ENCODE measurements at places on chromosomes 13 and 19.
A peak's percentile ranks its signal among the peaks of the same experiment; 100 is the strongest.

- DNase-seq = peak; percentile 88
Observed at GRCh38 chr13:29508130-29508875, 87.2 kb downstream of the SLC7A1 start.

DNA sequence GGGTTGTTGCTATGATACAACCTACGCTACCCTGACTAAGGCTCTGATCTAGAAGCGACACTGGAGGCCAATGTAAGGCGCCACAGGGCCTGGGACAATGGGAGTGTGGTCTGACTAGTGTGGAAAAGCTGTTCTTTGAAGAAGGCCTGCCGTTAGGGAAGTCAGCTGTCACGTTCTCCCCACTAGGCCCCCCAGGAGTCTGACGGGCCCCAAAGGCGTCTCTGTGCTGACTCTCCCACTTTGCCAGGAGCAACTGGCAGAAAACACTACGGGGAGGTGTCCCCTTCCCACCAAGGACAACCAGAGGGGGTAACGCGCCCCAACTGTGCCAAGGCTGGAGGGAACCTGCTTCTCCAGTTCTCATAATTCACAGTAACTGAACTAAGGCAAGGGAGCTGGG, 25.3 kb upstream of the EIF3G start:
- DNase-seq = no peak

- no peak for DNase-seq
Observed at GRCh38 chr19:5976768-5977167, 1.2 kb downstream of the RANBP3 start.

- DNase-seq = no peak
Observed at GRCh38 chr13:28000567-28000966, 12.1 kb upstream of the URAD start.

DNA sequence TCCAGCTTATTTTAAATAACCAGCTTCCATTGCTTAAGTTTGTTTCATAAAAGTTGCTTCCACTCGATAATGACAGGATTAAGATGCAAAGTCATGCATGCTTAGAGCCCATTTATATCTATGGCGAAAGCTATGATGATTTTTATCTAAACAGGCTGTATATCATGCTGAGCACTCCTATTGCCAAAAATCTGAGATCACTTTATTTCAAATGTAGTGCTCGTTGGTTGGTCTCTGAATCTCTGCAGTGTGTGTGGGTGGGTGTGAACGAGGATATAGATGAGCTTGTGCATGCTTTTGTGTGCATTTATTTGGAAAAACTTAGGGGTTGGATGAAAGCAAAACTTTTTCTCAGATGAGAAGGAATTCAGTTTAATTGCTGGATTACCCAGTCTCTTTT, 27.0 kb upstream of the ARGLU1 start:
- DNase-seq = no peak

DNA sequence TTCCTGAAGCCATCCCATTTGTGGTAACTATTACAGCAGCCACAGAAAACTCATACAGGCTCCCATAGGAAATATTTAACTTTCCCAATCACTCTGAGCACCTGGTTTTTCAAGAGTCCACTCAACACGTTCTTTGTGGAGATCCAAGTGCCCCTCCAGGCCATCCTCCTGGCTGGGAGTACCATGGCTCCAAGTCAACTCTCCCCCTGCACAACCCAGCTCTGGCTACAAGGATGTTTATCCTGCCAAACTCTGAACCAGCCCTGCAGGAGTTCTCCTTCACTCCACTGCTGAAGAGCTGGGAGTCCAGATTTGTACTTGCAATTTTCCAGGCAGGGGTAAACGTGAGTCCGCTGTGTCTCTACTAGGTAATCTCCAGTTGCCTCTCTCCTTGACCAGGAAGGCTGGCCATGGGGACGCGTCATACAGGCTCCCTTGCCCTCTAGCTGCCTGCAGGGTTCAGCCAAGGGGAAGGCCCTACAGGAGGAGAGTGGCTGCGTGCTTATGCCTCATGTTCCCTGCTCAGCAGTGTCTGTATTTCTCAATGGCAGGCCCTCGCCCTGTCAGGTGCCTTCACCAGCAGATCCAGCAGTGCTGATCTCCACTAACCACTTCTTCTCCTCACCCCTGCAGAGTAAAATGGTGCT, 29.9 kb upstream of the ARGLU1 start:
- DNase-seq = no peak

- peak; percentile 96 for DNase-seq
Observed at GRCh38 chr19:45443462-45444317, 20.0 kb upstream of the ERCC1 start.

DNA sequence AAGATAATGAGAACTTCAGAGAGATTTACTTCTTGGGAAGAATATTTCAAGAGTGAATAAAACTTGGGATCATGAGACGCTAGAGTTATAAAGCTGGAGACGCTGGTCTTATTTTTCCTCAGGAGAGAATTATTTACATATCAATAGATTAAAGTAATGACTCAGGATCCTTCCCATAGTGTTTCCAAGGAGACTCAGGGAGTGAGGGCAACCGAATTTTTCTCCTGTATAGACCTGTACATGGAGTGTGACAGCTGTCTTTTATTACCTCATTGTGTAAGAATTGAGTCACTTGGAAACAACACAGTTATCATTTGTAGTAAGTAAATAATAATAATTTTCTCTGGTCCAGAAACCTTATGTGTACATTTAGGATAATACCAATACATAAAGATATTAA, 1905.5 kb downstream of the OLFM4 start:
- no peak for DNase-seq

DNA sequence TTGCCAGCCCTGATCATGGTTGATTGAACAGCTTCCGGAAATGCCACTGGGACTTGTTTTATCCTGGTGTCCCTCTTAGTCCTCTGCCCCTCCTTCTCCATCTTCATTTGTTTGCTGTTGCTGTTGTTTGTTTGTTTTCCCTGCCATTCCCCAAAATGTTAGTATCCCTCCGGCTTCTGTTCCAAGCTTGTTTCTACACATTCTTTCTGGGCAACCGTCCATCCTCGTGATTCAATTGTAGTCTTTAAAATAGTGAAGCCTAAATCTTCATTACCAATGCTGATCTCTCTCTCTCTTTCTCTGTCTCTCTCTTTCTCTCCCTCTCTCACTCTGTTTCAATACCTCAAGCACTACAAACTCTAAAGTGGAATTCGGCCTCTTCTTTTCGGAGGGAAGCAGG, 649.3 kb upstream of the ARGLU1 start:
- peak; percentile 18 for DNase-seq

DNA sequence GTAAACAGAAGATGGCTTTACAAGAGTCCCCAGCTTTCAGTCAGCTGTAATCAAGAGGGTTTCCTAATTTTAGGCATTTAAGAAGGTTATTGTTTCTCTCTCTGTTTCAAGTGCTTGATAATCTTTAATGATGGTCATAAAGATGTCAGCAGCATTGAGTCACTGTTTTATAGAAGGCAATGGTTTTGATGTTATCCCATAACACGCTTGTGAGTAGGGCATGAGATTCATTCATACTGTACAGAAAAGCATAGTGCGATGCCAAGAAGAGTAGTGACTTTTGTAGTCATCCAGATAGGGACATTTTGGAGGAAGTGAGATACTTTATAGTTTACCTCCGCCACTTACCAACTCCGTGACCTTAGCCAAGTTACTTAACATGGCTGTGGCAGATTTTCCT, 364.2 kb upstream of the SLC10A2 start:
- DNase-seq = no peak

DNA sequence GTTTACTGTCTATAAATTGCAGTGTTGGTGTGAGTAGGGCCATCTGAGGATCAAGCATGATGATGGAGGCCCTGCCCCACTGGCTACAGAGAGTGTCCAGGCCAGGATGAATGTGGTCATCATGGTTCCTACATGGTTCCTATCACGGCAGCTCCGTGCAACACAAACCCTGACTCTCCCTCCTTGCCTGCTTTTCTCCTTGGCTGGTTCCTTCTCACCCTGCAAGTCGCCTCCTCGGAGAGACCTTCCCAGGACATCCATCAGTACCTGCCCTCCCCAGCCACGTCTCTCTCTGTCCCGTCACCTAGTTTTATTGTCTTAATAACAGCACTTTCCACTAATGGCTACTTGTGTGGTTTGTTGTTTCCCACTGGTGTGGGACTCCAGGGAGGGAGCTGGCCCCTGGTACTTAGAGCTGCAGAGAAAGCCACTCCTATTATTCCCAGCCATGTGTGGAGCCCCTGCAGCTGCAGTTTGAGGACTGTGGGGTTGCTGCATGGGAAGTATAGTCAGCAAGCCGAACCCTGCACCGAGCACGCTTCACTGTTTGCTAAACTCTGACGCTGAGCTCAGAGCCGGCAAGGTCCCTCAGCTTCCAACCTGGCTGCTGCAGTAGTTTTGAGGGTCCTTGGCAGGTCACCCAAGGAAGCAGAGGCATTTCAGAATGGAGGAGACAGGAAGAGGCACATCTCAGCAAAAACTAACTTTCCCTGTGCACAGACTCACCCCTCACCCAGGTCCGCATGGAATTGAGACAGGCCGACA, 146.4 kb upstream of the VSTM2B start:
- no peak for DNase-seq

DNA sequence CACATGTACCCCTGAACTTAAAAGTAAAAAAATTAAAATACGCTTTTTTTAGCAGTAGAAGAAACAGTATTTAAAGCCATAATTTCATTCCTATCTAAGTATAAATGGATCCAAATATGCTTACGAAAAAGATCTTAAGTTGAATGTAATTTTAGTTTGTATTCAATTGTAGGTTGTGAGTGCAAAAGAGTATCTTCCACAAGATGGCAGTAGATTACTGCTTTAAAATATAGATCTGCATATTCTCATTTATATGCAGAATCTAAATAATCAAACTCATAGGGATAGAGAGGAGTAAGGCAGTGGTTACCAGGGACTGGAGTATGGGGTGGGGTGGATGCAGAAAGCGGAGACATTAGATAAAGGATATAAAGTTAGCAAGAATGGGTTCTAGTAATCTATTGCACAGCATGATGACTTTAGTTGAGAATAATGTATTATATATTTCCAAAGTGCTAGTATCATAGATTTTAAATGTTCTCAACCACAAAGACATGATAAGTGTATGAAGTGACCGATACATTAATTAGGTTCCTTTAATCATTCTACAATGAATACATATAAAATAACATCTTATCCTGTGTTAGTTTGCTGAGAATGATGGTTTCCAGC, 14.2 kb downstream of the OR7A17 start:
- DNase-seq = peak; percentile 30

DNA sequence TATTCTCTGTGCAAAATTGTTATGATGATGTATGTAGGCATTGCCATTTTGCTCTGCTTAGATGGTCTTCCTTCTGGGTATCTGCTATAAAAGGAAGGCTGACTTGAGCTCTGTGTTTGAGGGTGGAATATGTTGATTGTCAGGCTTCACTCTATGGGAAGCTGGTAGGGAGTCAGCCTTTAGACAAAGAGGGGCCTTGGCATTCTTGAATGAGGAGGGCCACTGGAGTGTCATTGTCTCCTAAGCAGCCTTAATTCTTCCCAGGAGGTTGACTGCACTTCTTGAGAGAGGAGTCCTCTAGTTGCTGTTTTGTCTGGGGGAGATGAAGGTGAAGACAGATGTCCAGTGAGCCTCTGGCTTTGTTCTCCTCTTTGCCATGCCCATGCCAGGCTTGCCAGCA, 266.8 kb downstream of the KCNRG start:
- no peak for DNase-seq

DNA sequence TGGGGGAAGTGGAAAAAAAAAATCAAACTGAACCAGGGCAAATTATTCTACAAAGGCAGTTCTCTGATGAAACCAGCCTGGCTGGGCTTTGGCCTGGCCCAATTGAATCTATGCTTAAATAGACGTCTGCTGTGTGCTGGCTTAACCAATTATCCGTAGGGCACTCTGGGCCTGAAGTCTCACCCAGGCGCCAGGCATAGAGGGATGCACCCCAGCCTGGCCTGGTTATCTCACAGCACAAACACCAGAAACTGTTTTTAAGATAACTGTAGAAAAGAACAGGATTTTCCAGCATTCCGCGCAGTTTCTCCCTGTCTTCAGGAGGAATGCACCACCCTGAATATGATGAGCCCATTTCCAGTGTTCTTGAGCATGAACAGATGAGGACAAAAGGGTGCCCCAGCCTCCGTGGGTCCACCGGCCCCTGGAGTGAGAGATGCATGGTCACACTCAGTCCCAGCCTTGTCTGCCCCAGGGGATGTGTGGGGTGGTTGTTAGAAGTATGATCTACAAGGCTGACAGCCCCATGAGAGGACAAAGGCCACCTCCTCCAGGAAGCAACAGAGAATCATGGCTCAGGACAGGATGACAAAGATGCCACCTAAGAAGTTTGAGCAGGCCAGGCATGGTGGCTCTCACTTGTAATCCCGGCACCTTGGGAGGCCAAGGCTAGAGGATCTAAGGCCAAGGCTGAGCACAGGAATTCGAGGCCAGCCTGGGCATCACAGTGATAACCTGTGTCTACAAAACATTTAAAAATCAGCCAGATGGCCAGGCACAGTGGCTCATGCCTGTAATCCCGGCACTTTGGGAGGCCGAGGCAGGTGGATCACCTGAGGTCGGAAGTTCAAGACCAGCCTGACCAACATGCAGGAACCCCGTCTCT, 50.2 kb downstream of the PEPD start:
- DNase-seq = no peak

- no peak for DNase-seq
Observed at GRCh38 chr19:45477186-45477585, 9.4 kb downstream of the FOSB start.

- DNase-seq = no peak
Observed at GRCh38 chr13:83733293-83733692, 149.0 kb downstream of the SLITRK1 start.

DNA sequence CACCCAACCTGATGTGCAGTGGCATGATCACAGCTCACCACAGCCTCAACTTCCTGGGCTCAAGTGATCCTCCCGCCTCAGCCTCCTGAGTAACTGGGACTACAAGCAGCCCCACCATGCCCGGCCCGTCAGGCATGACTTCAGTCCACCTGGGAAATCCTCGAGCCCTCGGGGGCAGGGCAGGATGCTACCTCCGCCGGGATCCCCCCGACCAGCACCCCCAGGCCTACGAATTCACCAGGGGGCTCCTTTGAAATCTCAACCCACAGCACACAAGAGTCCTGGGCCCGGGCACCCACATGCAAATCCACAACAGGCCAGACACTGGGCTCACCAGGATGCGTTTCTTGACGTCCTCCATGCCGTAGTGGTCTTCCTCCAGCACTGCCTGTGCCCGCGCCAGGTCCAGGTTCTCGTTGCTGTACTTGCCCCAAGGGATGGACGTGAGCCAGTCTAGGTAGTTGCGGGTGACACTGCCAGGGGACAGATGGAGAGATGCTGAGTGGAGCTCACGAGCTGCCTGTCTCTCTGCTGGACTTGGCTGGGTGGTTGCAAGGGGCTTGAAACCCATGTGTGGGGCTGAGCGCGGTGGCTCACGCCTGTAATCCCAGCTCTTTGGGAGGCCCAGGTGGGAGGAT, 10.5 kb downstream of the RPL36 start:
- no peak for DNase-seq

DNA sequence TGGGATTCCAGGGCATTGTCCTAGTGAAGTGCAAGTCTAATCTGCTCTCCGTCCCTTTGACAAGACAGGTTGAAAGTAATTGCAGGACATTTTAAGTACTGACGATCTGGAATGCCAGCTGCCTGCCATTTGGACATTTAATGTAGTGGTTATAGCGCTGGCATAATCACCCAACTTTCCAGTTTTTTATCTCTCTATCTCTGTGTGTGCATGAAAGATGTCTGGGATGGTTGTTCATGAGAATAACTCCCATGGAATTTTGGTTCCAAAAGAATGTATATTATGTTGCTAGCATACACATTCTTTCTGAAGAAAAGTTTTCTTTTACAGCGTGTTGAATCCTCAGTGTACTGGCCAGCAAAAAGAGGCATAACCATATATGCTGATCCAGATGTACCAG, 53.6 kb downstream of the TDRD12 start:
- no peak for DNase-seq

GRCh38 chr19:13965926-13966683, 13.8 kb downstream of the DCAF15 start:
- no peak for DNase-seq

- DNase-seq = peak; percentile 39
Observed at GRCh38 chr19:15379999-15380647, 536 bp upstream of the AKAP8 start.

Data from cardiac fibroblast (primary cell).